Aorta (tissue), 5 donors: ENCODE measurements at places on chromosomes 2 and 18. TPM values are rescaled to one million over a fixed set of nuclear protein-coding genes. Genes with fewer than 3 reads are reported as not detected.
A peak's percentile ranks its signal among the peaks of the same experiment; 100 is the strongest.

The CROCC2 gene
- 0.13 TPM for total RNA-seq

The ADD2 gene
- total RNA-seq = 5.3 TPM

The HOXD3 gene
- 9.8 TPM for total RNA-seq

The CCDC88A gene
- total RNA-seq = 78.0 TPM

The PAX8 gene
- total RNA-seq = 0.87 TPM

The MYCN gene
- total RNA-seq = 2.1 TPM

The ADAM23 gene
- total RNA-seq = 4.2 TPM

The WNT6 gene
- 0.88 TPM for total RNA-seq

The TFCP2L1 gene
- 0.69 TPM for total RNA-seq

The DGKD gene
- 250 TPM for total RNA-seq

The HOXD12 gene
- not detected for total RNA-seq

- DNase-seq = peak; percentile 59
Measured at GRCh38 chr18:23994361-23994902, 20.1 kb upstream of the TTC39C start.

DNA sequence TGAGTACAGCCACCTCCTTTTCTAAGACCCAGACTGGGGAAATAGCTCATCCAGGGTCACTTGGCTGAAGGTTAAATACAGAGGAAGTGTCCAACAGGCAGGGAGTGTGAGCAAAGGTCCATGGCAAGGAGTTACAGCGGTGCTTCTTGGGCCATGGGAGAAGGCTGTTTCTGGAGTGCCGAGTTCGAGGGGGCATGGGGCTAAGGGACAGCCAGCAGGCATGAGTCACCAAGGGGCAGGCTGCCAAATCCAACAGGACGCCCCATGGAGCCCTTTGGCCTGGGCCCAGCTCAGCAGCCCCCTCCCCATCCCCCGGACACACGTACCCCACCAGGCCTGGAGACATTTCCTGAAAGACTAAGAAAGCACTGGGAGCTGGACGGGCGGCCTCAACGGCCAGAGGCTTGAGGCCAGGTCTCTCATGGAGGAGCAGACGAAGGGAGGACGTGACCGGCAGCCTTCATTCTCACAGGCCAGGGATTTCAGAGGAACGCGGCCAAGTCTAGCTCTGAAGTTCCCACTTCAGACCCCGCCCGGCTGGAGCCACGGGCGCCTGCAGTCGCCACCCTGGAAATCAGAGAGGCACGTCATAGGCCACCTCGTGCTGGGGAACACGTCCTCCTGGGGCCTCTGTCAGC is 160.4 kb downstream of the SMAD7 start:
- peak; percentile 96 for DNase-seq

- DNase-seq = no peak
Measured at GRCh38 chr2:174774886-174775285, 10.6 kb upstream of the CHRNA1 start.

GRCh38 chr2:188114014-188114413 is 177.7 kb upstream of the GULP1 start:
- DNase-seq = no peak

DNA sequence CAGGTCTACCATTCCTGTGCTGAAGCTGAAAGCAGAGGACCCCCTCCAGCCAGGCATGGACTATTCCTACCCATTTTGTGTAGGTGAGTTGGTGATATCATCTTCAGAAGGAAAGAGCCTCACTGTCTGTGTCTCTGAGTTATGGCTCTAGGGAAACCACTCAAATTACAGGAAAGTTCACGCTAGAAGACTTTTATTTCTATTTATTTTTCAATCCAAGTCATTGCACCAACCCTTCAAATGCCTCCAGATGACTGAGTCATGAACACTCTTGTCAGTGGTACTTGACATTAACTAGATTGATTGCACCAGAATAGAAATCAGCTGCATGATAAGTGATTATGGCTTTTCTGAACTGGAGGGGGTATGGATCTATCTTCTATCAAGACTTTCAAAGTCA is 338.4 kb downstream of the MBD2 start:
- no peak for DNase-seq

DNA sequence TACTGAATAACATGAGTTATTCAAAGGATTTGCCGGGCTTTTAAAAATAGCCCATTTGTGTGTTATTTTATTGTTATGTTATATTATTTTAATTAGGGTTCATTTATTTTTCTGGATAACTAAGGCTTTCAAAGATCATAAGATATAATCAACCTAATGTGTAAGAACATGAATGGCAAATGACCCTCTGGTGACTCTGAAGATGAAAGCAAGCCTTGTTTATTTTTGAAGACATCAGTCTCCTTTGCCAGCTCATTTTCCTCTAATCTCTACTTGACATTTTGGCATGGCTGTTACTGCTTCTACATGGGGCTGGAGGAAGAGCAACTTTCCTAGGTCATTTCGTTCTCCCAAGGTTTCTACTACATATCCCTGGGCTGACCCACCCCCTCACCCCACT is 10.6 kb downstream of the FAP start:
- no peak for DNase-seq

DNA sequence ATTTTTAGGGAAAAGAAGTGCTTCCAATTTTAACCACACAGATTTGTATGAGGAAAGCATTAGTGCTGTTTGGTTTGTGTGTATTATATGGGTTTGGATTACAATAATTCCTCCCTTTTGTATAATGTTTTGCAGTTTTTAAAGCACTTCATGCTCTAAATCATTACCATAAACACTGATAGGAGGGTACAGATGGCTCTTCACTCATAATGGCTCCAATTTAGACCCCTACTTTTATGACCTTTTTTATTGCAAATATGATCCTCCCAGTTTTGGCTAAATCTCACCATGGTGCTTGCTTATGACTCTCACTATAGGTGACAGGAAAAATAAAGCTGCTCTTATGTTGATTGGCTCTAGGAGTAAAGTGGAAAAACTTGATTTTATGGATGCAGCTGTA is 23.8 kb upstream of the TMEM17 start:
- DNase-seq = no peak

DNA sequence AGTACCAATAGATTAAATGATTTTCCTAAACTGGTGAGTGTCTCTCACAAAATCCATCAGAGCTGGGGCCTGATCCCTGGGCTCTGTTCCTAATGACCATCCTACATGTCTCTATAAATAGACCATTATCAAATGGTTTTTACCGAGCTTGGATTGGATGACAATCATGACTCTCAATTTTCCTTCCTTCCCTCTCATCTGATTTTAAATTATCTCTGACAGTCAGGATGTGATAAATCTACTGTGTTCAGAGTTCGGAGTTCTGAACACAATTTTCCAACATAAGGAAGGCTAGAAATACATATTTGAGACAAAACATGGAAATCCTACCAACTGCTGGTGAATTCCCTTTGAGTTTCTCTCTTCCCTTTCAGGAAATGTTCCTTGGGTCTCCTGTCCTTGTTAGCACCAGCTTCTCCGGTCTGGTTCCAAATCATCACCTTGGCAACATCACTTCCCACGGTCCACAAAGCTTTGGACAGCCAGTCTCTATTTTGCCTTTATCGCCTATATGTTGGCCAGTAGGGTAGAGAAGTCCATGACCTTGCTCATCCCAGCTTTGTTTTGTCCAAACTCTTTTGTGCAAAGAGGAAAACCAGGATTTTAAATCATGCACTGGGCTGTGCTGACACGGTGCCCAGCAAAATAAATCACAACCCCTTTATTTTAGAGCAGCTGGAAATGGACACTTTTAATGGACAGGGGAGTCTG is 139.6 kb upstream of the ITGA6 start:
- no peak for DNase-seq

DNA sequence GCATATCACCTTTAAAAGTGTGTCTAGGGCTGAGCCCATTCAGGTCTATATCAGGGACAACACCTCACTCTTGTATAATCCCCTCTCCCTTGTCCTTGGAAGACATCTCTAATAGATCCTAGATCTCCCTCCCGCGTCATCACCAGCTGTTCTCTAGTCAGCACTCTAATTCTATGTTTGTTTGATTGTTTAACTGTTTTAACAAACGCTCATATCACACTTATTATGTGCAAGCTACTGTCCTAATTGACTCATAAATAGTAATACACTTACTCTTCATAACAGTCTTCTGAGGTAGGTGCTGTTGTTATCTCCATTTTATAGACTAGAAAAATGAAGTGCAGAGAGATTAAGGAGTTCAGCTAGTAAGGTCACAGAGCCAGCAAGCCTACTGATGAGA is 1.6 kb upstream of the ERMN start:
- DNase-seq = no peak

DNA sequence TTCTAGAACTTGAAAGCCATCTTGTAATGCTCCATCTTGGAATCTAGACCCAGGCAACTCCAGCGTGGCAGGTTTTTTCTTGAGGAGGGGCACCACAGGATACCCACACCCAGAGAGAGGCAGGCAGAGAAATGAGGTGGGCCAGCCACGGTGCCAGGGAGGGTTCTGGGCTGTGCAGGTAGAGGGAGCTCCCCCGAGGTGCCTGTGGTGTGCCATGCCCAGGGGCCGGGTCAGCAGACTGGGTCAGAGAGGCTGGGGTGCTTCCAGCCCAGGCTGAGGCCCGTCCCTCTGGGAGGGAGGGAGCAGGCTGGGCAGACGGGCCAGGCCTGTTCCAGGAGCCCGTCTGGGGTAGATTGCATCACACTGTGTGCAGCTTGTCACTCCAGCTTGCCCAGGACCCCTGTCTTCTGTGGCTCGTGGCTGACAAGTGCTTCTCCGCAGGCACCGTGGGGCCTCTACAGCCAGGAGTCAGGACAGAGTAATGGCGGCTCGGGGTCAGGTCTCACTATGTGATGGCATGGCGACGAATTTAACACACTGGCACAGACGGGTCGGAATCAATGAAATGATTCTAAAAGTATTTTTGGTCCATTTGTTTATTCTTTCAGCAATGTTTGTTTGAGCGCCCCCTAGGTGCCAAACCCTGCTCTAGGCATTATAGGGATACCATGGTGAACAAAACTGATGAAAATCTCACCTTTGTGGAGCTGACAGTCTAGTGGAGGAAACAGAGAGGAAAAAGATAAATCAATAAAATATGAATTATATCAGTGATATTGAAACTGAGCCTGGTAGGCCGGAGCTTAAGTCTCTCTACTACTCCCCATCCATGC is 144.0 kb downstream of the ACOXL start:
- no peak for DNase-seq

GRCh38 chr2:19532547-19533196 is 174.2 kb upstream of the OSR1 start:
- DNase-seq = no peak

DNA sequence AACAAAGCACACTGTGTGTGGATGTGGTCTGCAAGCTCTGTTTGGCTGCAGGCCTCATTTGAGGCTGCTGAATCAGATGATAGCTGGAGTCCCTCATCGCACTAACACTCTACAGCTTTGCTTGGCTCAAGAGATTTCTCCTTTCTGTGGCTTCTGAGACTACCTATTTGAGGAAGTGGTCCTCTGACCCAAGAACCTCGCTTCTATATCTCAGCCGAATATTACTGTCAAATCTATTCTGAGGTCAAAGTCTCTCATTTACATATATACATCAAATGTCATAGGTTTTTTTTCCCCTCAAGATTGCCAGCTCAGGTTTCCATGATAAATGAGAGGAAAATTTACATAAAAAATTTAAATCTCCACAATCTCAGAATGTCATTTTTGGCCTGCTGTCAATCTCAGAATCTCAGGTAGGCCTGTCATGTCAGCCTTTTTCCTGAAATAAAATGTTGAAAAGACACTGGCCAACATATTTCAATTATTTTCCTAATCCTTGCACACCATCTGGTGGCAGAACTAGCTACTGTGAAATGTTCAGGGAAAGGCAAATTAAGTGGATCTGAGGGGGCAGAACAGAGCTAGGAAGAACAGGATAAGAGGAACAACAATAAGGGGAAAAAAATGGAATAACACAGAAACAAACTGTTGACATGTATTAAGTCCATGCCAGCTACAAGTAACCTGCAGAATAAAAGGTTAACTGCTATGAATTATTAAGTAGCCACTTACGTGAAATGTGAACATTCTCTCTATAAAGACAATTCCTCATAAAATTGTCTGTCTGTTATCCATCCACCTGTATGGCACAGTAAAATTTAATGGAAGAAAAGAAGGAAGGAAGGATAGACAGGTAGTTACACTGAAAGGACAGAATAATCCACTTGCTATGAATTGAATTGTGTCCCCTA is 39.3 kb downstream of the AP1S3 start:
- no peak for DNase-seq

GRCh38 chr2:152189622-152190495 is 14.3 kb upstream of the STAM2 start:
- DNase-seq = no peak

GRCh38 chr18:35816003-35816402 is 156.5 kb upstream of the RMP24 start:
- no peak for DNase-seq

DNA sequence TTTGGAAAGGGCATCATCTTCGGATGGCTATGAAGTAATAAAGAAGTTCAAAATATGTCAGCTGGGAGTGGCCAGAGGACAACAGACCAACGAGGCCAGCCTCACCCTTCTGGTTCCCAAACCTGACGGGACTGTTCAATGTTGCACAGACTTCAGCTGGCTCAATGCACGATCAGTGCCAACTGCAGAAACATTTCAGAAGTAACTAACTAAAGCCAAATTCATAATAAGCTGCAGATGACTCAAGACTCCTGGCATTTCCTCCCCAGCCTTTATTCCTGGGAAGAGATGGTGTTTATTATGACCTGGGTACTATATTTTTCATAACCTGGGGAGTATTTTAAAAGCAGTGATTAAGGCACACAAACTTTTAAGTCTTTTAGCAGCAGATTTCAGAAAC is 3.8 kb upstream of the ATP6V1C2 start:
- DNase-seq = peak; percentile 60

- no peak for DNase-seq
Measured at GRCh38 chr2:211665299-211665698, 873.3 kb downstream of the ERBB4 start.

GRCh38 chr2:190785334-190785733 is 95.3 kb upstream of the GLS start:
- DNase-seq = no peak

DNA sequence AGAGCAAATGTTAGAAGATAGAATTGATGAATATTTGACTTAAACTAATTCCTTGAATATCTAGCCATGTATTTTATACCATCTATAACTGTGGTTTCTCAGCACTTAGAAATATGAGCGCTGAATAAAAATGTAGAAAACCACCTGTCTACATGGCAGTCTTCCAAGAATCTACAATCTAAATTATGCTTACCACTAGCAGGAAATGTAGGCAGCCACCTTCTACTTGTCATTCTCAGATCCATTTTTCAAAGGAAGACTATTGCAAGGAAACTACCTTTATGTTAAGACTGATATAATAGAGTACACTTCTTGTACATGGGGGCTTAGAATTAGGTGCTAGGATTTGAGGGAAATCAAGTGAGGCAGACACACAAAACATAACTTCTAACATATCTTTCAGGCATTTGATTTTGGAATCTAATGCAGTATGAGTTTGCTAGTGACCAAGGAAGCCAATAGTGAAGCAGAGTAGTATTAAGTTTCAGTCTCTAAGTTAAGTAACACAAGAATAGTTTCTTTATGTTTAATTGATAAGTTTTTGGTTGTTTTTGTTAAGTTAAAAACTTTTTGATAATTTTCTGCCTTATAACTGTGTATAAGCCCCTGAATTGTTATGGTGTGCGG is 175.9 kb upstream of the ITGA4 start:
- no peak for DNase-seq
